ENCODE measurements at places on chromosomes 11 and 22.

DNA sequence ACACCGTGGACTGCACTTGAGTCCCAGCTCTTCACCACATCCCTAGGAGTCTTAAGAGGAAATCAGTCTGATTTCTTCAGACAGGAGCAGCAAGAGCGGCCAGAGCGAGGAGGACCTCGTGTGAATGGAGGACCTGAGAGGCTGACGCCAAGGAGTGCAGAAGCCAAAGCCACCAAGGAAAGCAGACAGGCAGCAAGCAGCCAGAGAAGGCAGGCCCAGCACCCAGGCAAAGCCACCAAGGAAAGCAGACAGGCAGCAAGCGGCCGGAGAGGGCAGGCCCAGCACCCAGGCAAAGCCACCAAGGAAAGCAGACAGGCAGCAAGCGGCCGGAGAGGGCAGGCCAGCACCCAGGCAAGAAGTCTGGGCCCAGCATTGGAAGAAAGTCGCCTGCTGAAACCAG lies 11.8 kb downstream of the CYB561A3 start:
- no peak for DNase-seq

GRCh38 chr22:46103181-46103580 lies 47.1 kb upstream of the PPARA start:
- DNase-seq: no peak

DNA sequence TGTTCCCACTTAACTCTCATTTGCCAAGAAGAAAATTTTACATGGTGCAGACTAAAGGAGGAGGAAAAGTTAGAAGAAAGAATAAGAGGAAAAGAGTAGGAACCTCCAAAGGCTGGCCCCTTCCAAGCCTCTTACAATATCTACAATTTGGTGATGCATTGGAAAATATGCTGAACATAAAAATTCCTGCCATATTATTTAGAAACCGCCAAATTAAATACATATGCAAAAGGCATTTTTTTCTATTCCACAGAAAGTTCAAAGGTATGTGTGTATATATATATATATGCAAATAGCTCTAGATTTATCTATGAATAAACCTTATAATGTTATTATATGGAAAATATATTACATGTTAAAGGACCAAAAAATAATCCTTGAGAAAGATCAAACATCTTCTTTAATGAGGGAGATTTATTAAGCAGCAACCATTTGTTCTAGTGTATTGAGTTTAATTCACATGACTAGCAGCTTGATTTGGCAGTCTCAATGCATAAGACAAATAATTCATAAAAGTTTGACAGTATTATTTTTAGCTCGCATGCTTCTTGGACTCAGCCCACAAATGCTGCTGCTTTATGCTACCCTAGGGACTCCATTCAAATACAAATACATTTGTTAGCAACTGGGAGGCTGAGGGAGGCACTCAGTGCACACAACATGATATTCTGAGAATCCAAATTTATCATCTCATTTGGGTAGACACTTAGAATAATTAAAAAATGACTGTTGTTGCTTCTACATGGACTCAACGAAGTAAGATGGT lies 184.9 kb downstream of the SBF2 start:
- DNase-seq: no peak

GRCh38 chr11:42023267-42023666 lies 563.8 kb upstream of the LRRC4C start:
- no peak for DNase-seq

GRCh38 chr22:23530766-23531282 lies 49.3 kb downstream of the IGLL1 start:
- no peak for DNase-seq

Measured in cerebellar cortex (tissue), 1 donor.